Esophagus squamous epithelium (tissue), 5 donors: ENCODE measurements at places on chromosomes 5 and 9. TPM values are rescaled to one million over a fixed set of nuclear protein-coding genes. Genes with fewer than 3 reads are reported as not detected.

ACOT12 gene
- not detected for total RNA-seq

TRIP13 gene
- total RNA-seq: 3.3 TPM

SPINK6 gene
- 2.5 TPM for total RNA-seq

ARHGEF28 gene
- 10.4 TPM for total RNA-seq

PCDHB5 gene
- total RNA-seq: 1.3 TPM

PCDHA1 gene
- not detected for total RNA-seq

ZNF879 gene
- total RNA-seq: 2.1 TPM

CDC23 gene
- total RNA-seq: 19.9 TPM

OBP2B gene
- total RNA-seq: not detected

SLC34A3 gene
- not detected for total RNA-seq

CAMK2A gene
- total RNA-seq: not detected

DNA sequence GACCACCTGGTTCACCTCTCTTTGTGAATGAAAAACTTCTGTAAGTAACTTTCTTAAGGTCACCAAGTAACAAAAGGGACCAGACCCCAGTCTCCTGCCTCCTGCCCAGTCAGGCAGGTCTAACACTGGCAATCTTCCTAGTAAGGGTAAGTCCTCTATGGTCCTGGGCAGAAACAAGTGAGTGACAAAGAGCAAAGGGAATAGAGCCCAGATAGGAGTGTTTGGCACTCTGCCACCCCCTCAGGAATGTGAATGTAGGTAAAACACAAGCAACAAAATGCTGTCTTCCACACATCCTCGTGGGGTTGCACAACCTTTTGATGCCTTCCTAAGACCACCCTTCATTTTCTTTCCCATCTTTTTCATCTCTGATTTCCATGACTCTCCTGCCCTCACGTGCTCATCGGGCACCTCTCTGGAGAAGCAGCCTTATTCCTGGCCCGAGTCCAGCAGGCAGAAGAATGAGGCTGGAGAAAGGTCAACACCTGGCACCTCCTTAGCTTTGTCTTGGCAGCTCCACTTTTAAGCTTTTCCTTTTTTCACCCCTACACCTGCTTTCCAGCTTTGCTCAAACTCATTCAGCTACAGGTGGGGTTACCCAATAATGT lies 90.2 kb upstream of the LHFPL2 start:
- H3K27ac ChIP-seq: no peak overlapping the region
- no peaks in the 10 kb centered on the region for H3K27me3 ChIP-seq
- H3K36me3 ChIP-seq: no peaks in the 10 kb centered on the region
- H3K4me3 ChIP-seq: no peak overlapping the region
- DNase-seq: no peak
- H3K4me1 ChIP-seq: no peaks in the 10 kb centered on the region

DNA sequence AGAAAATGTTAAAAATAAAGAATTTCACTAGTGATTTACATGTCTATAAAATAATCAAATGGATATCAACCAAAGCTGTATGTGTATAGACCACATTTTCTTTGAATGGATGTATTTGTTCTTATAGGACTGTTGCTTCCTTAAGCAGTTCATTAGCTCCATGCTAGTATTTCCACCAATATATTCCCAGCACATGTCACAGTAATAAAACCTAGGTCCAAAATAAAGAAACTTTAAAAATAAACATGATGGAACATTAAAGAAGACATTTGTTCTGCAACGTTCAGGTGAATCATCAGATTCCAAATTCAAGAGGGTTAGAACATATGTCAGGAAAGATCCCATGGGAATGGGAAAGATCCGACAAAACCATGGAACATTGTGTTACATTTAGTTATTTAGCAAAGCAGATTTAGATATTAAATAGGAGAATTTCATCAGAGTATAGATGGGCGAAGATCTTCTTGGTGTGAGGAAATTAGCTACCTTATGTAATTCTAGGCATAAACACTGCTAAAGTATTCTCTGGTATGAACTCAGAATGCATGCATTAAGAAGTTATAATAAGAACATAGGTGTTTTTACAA lies 490.7 kb downstream of the CDH18 start:
- H3K27ac ChIP-seq: no peak overlapping the region
- no peak for DNase-seq
- no peaks in the 10 kb centered on the region for H3K4me1 ChIP-seq
- H3K4me3 ChIP-seq: no peak overlapping the region

GRCh38 chr5:15252331-15252730 lies 247.6 kb upstream of the FBXL7 start:
- H3K4me1 ChIP-seq: no peaks in the 10 kb centered on the region
- H3K27ac ChIP-seq: no peak overlapping the region
- DNase-seq: no peak
- H3K36me3 ChIP-seq: no peaks in the 10 kb centered on the region

GRCh38 chr5:148858106-148858505 lies 31.7 kb downstream of the ADRB2 start:
- no peaks in the 10 kb centered on the region for H3K36me3 ChIP-seq
- H3K27me3 ChIP-seq: no peaks in the 10 kb centered on the region
- DNase-seq: no peak

DNA sequence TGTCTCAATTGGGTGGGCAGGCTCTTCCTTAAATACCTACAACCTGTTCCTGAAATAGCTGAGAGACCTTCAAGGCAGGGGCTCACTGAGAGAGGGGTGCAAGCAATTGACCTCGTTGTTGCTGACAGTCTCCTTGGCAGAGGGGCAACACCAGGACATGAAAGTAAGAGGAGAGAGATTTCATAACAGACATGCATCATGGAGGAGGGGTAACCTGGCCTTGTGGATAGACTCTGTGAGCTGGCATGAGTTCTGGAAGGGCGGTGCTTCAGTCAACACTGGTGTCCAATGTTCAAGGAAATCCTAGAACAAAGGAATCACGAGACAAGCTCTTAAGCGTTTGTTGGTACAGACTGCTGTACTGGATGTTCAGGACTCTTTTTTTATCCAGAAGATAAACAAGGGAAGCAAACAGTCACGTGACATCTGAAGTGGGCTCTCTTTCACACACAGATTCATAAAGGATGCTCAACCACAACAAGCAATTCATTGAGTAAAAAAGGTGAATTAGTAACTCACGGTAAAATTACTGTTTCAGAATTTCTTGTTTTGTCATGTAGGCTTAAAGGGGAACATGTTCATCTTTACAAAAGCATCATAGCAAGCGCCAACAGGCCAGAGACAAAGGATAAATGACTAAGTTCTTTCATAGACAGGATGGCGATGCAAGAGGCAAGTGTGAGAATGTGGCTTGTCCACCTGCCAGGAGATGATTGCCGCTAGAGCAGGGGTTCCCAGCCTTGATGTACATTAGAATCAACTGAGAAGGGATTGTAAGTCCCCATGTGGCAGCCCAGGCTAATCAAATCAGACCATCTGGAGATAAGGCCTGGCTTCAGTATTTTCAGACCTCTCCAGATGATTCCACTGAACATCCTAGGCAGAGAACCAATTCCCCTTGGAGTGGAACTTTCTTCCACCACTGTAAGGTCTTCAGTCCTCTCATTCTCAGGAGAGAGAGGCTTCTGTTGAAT lies 20.7 kb downstream of the ANKRA2 start:
- no peaks in the 10 kb centered on the region for H3K27me3 ChIP-seq
- peaks cover 50% of the 10 kb centered on the region for H3K4me1 ChIP-seq
- H3K27ac ChIP-seq: peak overlapping the region; percentile 47
- DNase-seq: no peak
- no peak overlapping the region for H3K4me3 ChIP-seq
- no peaks in the 10 kb centered on the region for H3K36me3 ChIP-seq

- H3K4me3 ChIP-seq: no peak overlapping the region
- H3K36me3 ChIP-seq: no peaks in the 10 kb centered on the region
- no peaks in the 10 kb centered on the region for H3K4me1 ChIP-seq
- DNase-seq: no peak
- H3K27ac ChIP-seq: no peak overlapping the region
Measured at GRCh38 chr9:86846656-86847055, 100.7 kb downstream of the GAS1 start.

DNA sequence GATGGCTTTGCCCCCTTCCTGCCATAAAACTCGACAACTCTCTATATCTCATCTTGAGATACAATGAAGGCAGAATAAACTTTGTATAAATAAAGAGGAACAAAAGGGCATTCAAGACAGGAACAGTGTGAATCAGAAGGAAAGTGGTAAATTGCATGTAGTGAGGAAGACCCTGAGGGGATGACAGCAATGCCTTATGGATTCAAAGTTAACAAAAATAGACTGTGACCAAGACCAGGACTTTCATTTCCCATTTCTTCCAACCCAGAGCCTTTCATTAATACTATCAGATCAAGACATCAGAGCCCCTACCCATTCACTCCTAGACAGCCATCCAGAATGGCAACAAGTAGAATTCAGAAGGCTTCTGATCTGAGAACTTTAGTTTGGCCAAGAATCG lies 46.4 kb upstream of the ZNF462 start:
- DNase-seq: no peak
- H3K27ac ChIP-seq: no peak overlapping the region
- H3K36me3 ChIP-seq: no peaks in the 10 kb centered on the region

DNA sequence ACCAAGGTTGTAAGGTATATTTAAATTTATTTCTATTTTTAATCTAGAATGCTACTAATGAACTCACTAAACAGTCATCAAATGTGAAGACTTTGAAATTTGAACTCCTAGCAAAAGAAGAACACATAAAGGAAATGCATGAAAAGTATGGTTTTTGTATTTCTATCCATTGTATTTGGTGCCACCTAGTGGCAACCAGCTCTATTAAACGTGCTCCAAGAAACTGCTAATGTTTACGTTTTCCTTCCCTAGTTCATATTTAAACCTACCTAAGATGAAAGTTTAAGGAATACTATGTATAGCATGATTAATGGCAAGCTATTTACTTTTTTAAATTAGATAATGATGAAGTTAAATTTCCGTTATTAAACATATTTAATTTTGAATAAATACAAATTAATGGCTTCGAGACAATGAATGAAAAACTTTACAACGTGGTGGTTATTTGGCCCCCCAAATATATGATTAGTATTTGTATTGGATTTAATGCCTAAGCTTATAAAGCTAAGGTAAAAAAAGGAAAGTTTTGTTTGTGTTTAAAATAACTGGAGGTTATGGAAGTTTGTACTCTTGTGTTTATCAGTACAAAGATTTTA lies 115.9 kb upstream of the SH3GL2 start:
- no peak overlapping the region for H3K27ac ChIP-seq
- no peaks in the 10 kb centered on the region for H3K36me3 ChIP-seq
- DNase-seq: no peak
- no peak overlapping the region for H3K4me3 ChIP-seq
- no peaks in the 10 kb centered on the region for H3K4me1 ChIP-seq
- no peaks in the 10 kb centered on the region for H3K27me3 ChIP-seq

DNA sequence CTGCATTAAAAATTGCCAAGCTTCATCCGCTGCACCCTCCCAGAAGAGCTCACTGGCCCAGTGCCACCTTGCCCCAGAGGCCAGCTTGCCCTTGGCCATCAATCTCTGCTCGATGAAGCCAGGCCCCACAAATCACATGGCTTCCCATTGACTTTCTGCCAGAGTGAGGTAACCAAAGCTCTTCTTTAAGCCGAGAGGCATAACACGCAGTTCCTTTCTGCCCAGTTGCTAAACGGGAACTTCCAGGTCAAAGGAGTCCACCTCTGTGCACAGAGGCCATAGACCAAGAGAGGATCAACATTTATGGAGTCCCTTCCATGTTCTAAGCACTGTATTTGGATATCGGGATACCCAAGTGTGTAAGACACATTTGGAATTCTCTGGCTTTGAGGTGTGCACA lies 208.8 kb downstream of the KIF4B start:
- H3K36me3 ChIP-seq: no peaks in the 10 kb centered on the region
- peaks cover 3% of the 10 kb centered on the region for H3K4me1 ChIP-seq
- no peaks in the 10 kb centered on the region for H3K27me3 ChIP-seq
- no peak for DNase-seq

- DNase-seq: no peak
- H3K4me3 ChIP-seq: no peak overlapping the region
- no peaks in the 10 kb centered on the region for H3K27me3 ChIP-seq
- H3K4me1 ChIP-seq: no peaks in the 10 kb centered on the region
- no peaks in the 10 kb centered on the region for H3K36me3 ChIP-seq
- no peak overlapping the region for H3K27ac ChIP-seq
Measured at GRCh38 chr5:142342128-142342981, 17.5 kb upstream of the SPRY4 start.

DNA sequence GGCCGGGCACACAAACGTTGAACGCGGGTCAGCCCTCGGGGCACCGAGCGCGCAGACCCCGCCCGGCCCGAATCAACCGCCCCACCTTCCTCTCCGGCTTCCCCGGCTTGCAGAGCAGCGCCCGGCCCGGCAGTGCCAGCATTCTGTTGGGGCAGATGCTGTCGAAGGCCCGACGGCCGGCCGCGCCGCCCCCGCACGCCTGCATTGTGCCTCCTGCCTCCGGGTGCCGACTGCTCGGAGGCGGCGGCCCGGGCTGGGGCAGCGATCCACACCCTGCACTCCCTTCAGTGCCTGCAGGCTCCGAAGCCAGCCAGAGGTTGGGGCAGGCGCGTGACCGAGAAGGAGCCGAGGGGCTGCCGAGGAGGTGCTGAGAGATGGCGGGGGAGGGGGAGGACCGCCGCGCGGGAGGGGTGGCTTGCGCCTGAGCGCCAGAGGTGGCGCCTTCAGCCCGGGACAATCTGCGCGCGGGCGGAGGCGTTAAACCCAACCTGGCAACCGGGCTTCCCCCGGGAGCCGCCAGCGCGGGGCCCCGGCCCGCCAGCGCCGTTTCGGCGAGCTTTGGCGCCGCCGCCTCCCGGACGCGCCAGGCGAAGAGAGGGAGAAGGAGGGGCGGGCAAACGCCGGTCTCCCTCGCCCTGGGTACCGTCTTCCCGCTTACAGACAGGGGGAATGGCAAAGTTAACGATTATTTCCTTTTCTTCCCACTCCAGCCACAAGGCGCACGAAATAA lies at the start of gene MCIDAS:
Gene MCIDAS (minus strand): TSS at position 382 of the 730 bp plus-strand sequence. CDS start 177 bp downstream, at position 205.
- peaks cover 32% of the 10 kb centered on the region for H3K27me3 ChIP-seq
- no peak within 1 kb of the TSS for H3K27ac ChIP-seq
- no peaks in the 10 kb centered on the region for H3K36me3 ChIP-seq
- H3K4me1 ChIP-seq: peaks cover 30% of the 10 kb centered on the region
- DNase-seq: no peak
- peak within 1 kb of the TSS; percentile 51 for H3K4me3 ChIP-seq

DNA sequence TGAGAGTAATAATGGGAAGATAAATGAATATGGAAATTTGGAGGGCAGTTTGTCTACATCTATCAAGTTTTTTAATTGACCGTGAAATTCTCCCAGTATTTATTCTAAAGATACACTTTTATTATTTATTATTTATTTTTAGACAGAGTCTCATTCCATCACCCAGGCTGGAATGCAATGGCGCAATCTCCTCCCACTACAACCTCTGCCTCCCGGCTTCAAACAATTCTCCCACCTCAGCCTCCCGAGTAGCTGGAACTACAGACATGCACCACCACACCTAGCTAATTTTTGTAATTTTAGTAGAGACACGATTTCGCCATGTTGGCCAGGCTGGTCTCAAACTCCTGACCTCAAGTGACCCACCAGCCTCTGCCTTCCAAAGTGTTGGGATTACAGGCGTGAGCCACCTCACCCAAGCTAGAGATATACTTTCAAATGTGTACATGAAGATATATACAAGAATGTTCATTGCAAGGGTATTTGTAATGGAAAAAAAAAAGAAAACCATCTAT lies 97.7 kb upstream of the SLC12A2 start:
- no peaks in the 10 kb centered on the region for H3K4me1 ChIP-seq
- H3K27me3 ChIP-seq: no peaks in the 10 kb centered on the region
- H3K36me3 ChIP-seq: no peaks in the 10 kb centered on the region

- H3K36me3 ChIP-seq: no peaks in the 10 kb centered on the region
- H3K4me1 ChIP-seq: no peaks in the 10 kb centered on the region
- no peak overlapping the region for H3K27ac ChIP-seq
- H3K4me3 ChIP-seq: no peak overlapping the region
- no peaks in the 10 kb centered on the region for H3K27me3 ChIP-seq
- no peak for DNase-seq
Measured at GRCh38 chr9:102459828-102460227, 535.3 kb upstream of the CYLC2 start.
